ENCODE measurements at places on chromosomes 7 and 10.

GRCh38 chr7:116173051-116174028 lies 37.0 kb upstream of the TES start:
- no peak for DNase-seq

GRCh38 chr10:96619796-96620773 lies 33.3 kb upstream of the TM9SF3 start:
- DNase-seq, result no peak

- no peak for DNase-seq
Measured at GRCh38 chr7:16594061-16594460, 51.5 kb downstream of the ANKMY2 start.

DNA sequence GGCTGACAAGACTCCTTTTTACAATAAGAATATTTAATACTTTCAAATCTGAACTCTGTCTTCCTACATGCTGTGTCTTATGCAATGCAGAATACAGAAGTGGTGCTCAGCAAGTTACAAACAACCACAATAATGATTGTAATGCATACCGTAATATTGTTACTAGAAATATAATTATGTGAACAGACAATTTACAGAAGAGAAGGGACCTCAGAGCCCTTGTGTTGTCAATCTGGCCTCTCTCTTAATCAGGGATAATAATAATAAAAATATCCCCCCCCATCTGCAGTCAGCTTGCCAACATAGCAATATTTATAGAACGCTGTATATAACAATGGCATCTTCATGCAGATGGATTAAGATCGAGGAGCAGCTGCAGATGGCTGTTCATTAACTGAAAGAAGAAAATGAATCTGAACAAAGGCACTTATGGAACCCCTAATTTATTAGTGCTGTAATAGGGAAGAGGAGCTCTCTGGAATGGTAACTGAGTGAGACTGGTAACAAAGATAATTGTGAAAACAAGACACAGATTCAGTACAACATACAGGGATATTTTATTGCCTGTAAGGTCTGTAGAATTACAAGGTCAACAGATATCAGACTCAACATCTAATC lies 106.3 kb downstream of the TMEM26 start:
- no peak for DNase-seq

DNA sequence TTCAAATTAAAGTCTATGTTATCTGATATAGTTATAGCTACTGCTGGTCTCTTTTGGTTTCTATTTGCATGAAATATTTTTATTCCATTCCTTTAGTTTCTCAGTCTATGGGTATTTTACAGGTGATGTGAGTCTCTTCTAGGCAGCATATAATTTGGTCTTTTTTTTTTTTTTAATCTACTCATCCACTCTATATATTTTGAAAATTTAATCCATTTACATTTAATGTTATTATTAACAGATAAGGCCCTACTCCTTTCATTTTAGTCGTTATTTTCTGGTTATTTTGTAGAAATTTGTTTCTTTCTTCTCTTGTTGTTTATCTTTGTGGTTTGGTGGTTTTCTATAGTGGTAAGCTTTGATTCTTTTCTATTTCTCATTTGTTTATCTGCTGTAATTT lies 58.8 kb downstream of the MALRD1 start:
- no peak for DNase-seq

DNA sequence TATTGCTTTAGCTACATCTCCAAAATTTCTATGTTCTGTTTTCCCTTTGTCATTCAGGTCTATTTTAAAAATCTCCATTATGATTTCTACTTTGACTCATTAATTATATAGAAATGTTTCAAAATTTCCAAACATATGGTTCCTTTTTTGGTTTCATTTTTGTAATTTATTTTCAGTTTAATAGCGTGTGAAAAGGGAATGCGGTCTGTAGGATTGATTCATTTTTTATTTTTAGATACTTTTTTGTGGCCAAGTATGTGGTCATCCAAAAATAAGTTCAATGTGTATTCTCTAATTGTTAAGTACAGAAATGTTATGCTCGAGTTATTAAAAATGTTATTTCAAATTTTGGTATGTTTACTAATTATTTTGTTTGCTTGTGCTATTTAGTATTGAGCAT lies 72.5 kb upstream of the ANKRD1 start:
- DNase-seq, result no peak

DNA sequence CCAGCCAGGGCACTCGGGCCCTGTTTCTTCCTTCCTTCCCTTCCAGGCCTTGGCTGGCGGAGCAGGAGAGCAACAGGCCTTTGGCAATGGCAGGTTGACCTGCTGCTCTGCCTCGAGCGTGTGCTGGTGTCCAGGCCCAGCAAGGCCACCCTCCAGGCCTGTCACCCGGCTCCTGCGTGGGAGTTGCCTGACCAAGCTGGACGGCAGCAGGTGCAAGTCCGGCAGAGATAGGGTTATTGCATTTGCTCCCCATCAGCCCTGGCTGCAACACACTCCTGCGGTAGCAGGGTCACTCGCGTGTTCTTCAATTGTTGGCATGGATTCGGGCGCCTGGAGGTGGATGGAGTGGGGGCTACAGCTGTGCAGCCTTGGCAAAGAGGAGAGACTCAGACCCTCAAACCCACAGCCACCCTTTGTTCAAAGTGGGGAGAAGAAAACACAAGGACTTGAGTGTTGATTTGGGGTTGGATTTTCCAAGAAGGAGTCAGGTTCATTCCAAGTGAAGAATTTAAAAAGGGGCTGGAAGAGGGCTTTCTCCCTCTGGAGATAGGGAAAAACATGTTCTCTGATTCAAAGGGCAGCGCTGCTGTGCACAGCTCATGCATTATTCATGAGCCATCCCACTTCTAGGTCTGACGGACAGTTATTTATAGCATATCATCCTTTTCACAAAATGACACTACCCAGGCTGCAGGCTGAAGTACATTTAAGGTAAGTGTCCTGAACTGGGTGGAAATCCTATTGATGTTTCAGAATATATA lies 64.2 kb upstream of the PITRM1 start:
- DNase-seq, result no peak

DNA sequence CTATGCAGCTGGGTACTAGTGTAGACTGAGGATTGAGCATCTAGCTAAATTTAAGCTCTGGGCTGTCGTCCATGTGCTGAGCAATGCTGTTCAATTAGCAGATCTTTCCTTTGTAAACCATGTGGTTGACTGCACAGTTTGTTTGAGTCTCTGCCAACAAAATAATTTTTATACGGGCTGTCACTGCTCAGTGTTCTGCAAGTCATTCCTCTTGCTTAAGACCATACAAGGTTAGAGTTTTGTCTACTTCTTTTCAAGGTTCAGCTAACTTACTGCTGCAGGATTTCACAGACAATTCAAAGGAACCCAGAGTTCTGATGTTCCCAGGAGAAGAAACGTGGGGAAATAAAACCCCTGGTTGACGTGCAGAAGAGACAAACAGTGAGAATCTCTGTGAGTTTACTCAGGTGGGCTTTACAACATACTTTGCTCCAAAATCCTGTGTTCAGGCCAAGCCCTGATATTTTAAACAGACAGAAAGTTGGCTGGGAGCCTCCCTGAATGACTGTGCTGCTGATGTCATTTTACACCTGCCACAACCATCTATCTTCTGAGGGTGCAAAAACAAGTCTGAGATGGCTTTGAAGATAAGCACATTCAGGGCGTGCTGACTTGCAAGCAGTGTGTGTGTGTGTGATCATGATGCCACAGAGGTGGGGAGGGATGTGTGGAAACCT lies 177.1 kb upstream of the SVIL start:
- no peak for DNase-seq

- DNase-seq, result no peak
Measured at GRCh38 chr7:27171637-27172314, 2.3 kb downstream of the HOXA10 start.

DNA sequence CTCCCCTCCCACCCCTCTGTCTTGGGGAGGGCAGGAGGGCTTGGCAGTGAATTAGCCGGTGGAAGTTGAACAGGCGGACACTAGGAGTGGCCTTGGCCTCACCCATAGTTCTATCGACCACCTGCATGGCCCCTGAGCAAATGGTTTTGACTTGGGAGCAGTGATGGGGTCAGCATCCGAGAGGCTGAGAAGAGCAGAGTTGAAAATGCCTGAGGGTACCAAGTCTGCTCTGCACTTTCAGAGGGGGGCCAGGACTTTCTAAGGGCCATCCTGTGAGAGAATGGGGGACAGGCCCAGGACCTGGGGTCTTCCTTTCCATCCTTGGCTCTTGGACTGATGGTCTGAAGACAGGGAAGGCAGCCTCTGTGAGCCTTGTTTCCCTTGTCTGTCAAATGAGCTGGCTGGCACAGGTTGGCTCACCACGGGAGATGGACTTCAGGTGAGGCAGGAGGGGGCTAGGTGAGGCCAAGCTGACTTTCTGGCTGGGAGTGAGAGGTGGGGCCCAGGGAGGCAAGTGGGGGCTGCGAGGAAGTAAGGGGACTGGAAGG lies 29.4 kb downstream of the CDH23 start:
- no peak for DNase-seq

DNA sequence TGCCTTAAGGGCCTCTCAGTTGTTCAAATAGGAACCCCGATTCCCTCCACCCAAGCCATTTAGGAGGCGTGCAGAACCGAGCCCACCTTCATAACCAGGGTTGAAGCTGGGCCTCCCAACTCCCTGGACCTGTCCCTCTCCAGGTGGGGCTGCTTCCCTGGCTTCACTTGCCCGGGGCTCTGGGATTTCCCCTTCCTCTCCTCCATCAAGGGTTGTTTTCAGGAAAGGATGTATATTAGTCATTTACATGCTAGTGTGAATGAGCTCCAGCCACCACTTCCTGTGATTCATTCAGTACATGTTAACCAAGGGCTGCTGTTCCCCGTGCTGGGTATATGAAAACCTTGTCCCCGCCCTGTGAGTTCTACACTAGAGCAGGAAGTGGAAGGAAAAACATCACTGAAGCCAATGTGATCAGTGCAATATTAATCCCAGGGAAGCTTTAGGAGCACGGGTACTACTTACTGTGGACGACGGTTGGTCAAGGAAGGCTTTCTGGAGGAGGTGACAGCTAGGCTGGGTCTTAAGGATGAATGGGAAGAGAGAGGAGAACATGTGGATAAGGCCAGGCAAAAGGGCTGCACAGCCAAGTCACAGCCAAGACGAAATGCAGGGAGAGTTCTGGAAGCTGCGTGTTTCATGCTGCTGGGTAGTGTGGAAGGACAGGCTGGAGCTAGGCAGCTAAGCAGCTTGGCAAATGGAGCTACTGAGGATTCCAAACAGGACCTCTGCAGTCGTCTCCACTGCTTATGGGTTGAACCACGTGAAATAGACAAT lies 150.1 kb upstream of the SHH start:
- no peak for DNase-seq

DNA sequence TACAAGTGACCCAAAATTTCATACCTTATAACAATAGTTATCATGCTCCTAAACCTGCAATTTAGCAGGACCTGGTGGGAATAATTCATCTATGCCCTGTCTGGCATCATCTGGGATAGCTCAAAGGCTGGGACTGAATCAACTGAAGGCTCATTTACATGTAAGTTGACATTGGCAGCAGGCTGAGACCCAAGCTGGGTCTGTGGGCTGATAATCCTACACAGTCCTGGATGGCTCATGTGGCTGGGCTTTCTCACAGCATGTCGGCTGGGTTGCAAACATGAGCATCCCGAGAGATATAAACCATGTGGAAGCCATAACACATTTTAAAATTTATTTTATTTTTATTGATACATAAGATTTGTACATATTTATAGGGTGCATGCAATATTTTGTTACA lies 19.5 kb upstream of the ABCB5 start:
- no peak for DNase-seq

DNA sequence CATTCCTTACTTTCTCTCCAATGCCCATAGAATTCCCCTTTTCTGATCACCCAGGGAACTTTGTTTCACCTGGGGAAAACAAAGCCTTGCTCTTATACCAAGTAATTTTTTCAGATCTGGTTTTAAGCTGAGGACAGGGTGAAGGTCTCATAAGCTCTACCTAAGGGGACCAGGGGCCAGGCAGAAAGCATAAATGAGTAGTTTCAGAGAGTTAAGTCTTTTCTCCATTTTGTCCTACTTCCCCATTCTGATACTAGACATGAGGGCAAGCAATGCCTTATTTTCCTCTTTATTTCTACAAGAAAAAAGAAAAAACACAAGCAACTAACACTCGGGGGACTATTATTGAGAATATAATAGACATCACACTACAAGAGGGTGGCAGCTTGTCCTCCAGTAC lies 2.9 kb downstream of the AKR1D1 start:
- DNase-seq, result no peak
